ENCODE measurements at places on chromosomes 3 and 15.

DNA sequence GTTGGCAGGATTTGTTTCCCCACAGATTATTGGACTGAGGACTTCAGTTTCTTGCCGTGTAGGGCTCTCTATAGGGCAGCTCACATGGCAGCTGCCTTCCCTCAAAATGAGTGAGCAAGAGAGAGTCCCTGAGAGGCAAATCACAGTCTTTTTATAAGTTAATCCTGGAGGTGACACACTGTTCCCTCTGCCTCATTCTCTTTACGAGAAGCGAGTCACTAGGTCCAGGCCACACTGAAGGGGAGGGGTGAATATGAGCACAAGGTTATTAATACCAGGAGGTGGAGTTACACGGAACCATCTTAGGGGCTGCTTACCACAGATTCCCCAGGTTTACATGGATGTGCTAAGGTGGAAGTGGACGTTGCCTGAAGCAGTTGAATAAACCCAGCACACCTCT is 77.0 kb downstream of the LPP start:
- no peak for DNase-seq

GRCh38 chr3:179074656-179075055 is 3.0 kb upstream of the ZMAT3 start:
- DNase-seq: no peak

DNA sequence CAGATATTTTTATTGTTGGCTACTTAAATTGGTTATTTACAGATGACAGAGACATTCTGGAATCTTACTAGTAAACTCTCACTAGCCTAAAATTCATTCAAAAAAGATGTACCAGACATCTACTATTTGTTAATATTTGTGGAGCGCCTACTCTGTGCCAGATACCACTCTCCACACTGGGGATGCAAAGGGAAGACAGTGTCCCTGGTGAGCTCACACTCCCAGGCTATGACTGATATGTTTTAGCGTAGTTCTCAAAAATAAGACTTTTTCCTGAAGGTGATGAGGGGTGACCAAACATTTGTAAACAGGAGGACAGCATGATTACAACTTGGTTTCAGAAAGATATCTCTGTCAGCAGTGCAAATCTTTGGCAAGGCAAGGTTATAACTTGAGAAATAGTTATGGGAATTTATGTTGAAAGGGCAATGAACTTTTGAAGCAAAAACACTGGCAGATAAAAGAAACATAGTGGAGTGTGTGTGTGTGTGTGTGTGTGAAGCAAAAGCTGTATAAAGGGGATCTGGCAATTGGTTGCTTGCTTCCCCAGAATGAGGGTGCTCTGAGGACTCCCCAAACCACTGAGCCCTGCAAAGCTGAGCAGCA is 51.2 kb downstream of the HACD2 start:
- no peak for DNase-seq

- no peak for DNase-seq
These were observed 139.4 kb downstream of the OPA1 start for GRCh38 chr3:193732391-193732790.

DNA sequence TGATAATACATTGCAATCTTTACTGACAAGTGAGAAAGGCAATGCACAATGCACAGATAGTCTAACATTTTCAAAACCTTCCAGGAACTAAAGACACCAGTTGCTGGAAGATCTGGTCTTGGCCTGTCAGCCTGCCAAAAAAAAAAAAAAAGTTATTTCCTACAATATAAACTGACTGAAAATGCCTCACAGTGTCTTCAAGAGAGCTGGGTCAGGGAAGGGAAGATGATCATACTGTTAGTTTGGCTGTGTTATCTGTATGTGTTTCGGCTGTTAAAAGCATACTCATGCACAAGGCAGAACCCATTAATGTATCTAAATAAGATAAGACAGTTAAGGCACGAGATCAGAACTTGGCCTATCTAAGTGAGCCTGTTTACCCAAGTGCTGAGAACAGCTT is 673.4 kb downstream of the MECOM start:
- DNase-seq: no peak

DNA sequence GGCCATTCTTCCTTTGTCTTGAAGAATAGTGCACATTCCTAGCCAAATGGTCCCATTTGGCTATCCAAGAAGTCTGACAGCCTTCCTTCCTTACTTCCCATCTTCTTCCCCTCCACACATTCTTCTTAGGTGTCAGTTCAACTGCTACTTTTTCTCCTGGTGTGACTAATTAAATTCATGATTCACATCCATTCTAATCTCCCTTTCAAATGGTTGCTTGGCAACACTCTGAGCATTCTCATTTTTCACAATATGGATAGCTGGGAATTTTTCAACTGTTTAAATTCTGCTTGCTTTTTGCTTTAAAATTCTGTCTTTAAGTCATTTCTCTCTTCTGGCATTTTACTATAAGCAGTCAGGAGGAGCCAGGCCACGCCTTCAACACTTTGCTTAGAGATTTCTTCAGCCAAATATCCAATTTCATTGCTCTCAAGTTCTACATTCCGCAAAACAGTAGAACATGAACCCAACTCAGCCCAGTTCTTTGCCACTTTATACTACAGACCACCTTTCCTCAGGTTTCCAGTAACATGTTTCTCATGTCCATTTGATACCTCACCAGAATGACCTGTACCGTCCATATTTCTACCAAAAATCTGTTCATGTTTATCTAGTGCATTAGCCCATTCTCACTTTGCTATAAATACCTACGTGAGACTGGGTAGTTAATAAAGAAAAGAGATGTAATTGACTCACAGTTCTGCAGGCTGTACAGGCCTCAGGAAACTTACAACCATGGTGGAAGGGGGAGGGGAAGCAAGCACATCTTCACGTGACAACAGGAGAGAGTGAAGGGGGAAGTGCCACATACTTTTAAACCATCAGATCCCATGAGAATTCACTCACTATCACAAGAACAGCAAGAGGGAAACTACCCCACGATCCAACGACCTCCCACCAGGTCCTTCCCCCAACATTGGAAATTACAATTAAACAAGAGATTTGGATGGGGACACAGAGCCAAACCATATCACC is 31.9 kb upstream of the MCF2L2 start:
- no peak for DNase-seq

GRCh38 chr3:127493924-127494646 is 96.4 kb downstream of the TPRA1 start:
- DNase-seq: no peak

GRCh38 chr3:64238971-64239667 is 13.9 kb upstream of the PRICKLE2 start:
- DNase-seq: no peak

GRCh38 chr3:23055733-23056376 is 147.3 kb upstream of the UBE2E2 start:
- no peak for DNase-seq

- DNase-seq: no peak
These were observed 286.4 kb downstream of the LRTM1 start for GRCh38 chr3:54641226-54642014.

GRCh38 chr3:58101499-58102389 is 93.5 kb downstream of the FLNB start:
- DNase-seq: no peak

- no peak for DNase-seq
These were observed 285.0 kb downstream of the CLSTN2 start for GRCh38 chr3:140219923-140220452.

DNA sequence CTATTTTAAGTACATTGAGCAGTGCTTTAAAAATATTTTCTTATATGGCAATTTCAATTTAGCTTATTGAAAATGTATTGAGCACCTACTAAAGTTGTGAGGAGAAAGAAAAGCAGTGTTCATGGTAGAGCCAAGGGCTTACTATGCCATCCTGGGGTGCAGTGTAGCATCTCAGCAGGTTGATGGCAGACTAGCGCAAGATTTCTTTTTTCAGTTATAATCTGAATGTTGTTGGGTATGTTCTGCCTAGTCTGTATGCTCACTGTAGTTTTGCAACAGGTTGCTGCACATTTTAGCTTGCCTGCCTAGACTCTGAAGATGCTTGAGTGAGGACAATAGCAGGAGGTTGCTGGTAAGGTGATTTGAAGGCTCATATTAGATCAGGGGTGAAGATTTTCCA is 103.1 kb upstream of the UNC13C start:
- no peak for DNase-seq

GRCh38 chr3:122917412-122917811 is 110.2 kb downstream of the SEMA5B start:
- DNase-seq: no peak

GRCh38 chr3:44950275-44950734 is 25.7 kb downstream of the ZDHHC3 start:
- DNase-seq: no peak

DNA sequence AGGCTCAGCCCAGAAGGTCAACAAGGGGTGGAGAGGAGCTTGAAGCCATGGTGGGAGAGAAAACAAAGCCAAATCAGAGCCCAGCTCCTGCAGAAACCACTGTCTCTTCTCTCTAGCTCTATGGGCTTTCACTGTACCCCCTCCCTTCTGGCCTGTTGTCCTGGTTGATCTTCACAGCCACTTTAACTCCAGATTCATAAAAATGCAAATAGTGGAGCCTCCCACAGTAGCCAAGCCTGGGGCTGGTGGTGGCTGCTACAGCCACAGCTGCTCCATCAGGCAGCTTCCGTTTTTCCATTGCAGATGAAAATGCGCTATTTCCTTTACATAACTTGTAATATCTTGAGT is 20.7 kb upstream of the CAV3 start:
- no peak for DNase-seq

DNA sequence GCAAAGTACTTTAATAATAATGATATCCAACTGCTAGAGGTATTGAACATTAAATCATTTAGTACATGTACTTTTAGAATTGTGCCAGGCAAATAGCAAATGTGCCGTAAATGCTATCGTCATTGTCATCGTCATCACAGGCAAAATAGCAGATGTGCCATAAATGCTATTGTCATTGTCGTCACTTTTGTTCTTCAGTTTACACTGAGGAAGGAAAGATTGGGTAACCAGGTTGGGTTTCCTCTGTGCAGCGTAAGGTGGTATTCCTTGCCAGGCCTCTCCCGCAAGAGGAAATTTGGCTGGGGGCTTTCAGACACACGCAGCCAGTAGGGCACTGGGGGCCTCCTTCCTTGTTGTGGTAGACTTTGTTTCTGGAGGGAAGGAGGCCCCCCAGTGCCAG is 26.4 kb downstream of the ABHD17C start:
- no peak for DNase-seq

GRCh38 chr15:48645558-48646330 is at the start of gene FBN1:
TSS of gene FBN1 (minus strand) at chr15:48645709. CDS start at chr15:48644769, 940 bp downstream.
- DNase-seq: no peak

DNA sequence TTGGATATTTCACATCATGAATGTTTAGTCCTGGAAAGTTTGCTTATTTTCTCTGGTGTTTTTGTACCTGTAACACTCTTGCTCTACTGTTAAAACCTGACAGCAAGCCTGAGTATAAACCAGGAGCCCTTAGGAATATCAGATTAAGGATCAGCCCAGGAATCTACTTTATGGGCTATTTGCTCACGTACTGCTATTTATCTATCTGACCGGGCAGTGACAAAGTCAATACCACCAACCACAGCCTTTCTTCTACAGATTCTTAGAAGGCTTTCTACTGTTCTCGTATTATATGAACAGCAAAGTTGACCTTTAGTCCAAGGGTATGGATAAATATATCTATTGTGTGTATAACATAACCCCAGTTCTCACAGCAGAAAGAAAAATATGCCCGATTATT is 521.2 kb downstream of the RBMS3 start:
- DNase-seq: no peak

- no peak for DNase-seq
These were observed 1006.7 kb downstream of the ROBO1 start for GRCh38 chr3:78761126-78761525.

DNA sequence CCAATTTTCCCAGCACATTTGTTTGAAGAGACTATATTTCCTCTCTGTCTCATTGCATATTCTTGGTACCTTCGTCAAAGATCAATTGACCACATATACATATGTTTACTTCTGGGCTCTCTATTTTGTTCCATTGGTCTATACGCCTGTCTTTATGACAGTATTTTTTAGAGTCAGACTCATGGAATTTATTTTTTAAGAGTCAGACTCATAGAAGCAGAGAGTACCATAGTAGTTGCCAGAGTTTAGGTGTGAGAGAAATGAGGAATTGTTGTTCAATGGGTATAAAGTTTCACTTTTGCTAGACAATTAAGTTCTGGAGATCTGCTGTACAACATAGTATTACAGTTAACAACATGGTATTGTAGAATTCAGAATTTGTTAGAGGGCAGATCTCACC is 27.1 kb downstream of the PLA2G4F start:
- DNase-seq: no peak

- no peak for DNase-seq
These were observed 177.0 kb upstream of the NECTIN3 start for GRCh38 chr3:110894574-110894973.

- no peak for DNase-seq
These were observed 1.4 kb upstream of the COL8A1 start for GRCh38 chr3:99637016-99637367.

- DNase-seq: no peak
These were observed 139.1 kb downstream of the NSMCE3 start for GRCh38 chr15:29130476-29130875.

GRCh38 chr15:56156877-56157276 is 86.8 kb downstream of the RFX7 start:
- no peak for DNase-seq

DNA sequence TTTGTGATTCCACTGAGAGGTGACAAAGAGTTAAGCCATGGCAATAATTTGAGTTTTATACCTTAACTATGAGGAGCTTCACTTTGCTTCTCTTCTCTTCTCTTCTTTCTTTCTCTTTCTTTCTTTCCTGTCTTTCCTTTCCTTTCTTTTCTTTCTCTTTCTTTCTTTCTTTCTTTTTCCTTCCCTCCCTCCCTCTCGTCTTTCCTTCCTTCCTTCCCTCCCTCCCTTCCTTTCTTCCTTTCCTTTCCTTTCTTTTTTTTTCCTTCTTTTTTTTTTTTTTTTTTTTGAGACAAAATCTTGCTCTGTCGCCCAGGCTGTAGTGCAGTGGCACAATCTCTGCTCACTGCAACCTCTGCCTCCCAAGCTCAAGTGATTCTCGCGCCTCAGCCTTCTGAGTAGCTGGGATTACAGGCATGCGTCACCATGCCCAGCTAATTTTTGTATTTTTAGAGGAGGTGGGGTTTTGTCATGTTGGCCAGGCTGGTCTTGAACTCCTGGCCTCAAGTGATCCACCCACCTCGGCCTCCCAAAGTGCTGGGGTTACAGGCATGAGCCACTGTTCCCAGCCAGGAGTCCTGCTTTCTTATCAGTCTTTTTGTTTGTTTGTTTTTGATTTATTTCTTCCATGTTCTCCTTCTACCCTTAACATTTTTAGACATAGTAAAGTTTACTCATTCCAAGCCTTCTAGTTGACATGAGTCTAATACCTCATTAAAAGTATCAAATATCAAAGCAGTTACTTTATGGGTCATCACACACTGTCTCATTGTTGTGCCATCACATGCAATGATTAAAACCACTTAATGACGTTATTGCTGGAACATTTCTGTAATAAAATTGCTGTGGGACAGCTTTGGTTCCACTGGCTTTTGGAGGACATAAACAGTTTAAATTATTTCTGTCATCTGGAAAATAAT is 29.9 kb downstream of the SLC49A4 start:
- DNase-seq: no peak
